GM20000 (cell line): ENCODE measurements at places on chromosomes 13 and 19.

DNA sequence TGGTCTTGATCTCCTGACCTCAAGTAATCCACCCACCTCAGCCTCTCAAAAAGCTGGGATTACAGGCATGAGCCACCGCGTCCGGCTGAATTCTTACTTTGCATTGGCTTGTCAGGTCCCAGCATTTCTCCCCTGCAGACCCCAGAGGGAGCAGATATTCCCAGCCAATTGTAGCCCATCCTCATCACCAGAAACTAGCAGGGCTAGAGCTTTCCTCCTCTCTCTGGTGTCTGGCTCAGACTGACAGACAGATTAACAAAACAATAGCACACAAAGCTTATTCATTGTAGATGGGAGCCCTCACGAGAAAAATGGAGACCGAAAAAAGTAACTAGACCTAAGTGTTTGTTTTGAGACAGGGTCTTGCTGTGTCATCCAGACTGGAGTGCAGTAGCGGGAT lies 7.5 kb upstream of the MPV17L2 start:
- no peak for DNase-seq

DNA sequence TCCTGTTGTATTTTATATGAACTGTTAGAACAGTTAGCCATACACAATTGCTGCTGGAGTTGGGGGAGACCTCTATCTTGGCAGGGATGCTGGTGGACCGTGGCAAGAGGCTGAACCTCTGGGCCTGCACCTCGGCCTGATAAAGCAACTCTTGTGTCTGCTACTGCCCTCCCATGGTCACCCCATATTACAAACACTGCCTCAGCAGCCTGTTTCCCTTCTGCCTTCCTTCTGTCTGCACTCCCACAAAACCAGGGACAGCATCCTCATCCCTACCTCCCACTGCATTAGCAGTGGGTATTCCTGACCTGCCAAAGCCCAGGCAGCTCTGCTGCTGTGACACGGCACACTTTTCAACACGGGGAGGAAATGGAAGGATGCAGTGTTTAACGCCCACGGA lies 456.4 kb downstream of the FGF14 start:
- DNase-seq: no peak

DNA sequence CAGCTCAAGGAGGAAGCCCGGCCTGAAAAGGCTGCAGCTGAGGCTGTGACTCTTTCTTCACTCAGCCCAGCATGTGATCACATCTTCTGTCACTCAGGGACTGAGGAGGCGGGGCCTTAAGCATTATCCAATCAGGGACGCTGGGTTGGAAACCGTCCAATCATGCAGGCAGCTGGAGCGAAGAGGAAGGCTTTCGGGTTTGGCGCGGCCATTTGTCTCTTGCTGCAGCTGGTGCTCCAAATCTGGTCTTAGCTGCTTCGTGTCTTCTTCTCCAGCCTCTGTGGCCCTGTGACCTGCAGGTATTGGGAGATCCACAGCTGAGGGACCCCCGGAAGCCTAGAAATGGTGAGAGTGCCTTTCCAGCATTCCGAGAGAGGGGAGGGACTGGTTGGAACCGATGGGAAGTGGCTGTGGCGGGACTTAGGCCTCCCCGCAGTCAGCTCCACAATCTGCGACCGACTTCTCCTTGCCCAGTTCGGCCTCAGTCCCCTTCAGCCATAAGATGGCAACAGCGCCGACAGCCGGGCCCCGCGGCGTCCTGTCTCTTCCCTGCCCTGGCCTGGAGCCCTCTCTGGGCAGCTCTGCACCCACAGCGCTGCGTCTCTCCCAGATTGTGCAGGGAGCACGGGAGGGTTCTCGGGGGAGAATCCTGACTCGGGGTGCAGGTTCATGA lies at the start of gene ZNF90:
Gene ZNF90 (plus strand): TSS at position 210 of the 673 bp plus-strand sequence. CDS start 133 bp downstream, at position 343.
- DNase-seq: peak; percentile 77

GRCh38 chr13:87999788-88000187 lies 328.6 kb downstream of the SLITRK5 start:
- no peak for DNase-seq

- DNase-seq: no peak
These were observed 13.5 kb downstream of the DPF1 start for GRCh38 chr19:38210458-38210987.

DNA sequence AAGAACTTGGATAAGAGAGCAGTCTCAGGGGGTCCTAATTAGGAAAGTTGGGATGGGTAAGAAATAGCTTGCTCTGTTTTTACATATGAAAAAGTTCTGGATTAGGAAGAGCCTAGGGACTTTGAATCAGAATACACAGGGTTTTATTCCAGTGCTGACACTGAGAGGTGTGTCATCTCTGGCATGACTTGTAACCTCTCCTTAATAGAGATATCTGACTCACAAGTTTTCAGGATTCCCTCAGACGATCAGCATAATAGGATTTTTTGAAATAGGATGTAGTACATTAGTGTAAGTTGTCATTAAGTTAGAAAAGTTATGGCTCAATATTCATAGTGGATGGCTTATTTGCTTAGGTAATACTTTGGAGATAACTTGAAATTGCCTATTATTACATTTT lies 555.2 kb upstream of the MIR17HG start:
- no peak for DNase-seq

GRCh38 chr13:43297967-43298678 lies 274.7 kb downstream of the DNAJC15 start:
- no peak for DNase-seq

GRCh38 chr13:39148513-39148961 lies 110.3 kb downstream of the NHLRC3 start:
- no peak for DNase-seq

DNA sequence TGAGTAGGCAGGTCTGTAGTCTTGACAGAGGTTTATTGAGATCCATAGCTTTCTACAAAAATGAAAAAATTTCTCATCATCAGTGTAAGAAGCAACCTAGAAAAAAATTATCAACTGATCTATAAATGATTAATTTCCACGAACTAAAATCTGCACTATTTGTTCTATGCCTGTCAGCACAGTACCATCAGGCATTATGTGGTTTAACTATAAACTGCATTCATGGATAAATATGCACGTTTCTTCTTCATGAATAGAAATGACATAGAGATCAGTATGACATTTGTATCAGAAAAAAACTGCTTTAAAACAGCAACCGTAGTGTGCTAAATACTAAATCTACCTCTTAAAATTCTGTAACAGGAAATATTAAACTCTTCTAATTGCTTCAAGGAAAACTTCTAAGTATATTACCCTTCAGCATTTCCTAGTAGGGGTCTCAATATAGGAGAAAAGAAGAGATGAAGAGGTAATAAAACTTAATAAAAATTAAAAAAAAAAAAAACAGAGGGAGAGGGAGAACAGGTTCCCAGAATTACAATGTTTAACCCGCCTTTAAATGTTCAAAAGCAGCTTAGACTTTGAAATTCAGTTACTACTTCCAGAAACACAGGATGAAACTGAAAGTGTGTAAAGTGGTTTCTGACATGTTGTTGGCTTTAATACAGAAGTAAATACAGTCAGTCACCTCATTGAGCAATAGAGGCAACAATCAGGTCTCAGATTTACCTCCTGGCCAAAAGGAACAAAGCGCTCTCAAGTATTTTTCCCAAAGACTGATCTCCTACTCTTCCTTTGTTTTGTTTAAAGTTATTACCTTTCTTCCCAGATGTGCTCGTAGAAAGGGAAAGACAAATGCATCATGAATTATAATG lies 144.4 kb downstream of the DIAPH3 start:
- DNase-seq: peak; percentile 14

DNA sequence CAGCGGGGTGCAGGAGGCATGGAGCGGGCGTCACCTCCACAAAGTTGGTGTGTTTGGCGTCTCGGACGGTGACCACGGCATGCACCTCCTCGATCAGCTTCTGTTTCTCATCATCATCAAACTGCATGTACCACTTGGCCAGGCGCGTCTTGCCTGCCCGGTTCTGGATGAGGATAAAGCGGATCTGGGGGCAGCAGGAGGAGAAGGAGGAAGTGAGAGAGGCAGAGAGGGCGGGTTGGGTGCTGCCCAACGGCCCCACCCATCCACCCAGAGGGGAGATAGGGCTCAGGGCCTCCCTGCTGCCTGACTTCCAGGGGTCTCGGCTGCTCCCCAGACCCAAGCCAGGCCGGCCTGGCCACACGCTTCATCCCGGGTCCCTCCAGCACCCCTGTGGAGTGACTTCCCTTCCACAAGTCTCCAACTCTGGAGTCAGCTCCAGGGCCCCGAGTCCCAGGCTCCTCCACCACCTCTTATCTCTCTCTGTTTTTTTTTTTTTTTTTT lies 4.6 kb downstream of the AP2S1 start:
- no peak for DNase-seq

GRCh38 chr13:83121896-83122295 lies 760.4 kb downstream of the SLITRK1 start:
- no peak for DNase-seq

DNA sequence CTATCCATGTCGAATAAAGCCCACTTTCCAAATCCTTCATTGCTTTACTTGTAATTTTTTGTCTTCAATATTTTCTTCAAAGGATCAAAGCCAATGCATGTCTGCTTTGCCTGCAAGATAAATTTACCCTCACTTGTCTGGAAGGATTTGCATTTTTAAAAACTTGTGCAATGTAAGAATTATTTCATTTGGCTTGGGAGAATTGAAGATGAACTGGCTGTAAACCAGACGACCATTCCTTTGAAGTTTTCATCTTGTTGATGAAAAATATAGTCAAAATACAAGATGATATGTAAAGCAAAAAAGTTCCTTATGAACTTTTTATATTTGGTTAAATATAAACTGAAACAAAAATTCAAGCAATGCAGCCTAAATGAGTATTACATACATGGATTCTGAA lies 225.0 kb downstream of the SLITRK1 start:
- DNase-seq: no peak

- no peak for DNase-seq
These were observed 438.3 kb downstream of the RFC3 start for GRCh38 chr13:34256236-34256635.

- DNase-seq: no peak
These were observed 248.1 kb downstream of the HS6ST3 start for GRCh38 chr13:96338030-96338429.

- peak; percentile 59 for DNase-seq
These were observed 19.2 kb upstream of the ZC3H13 start for GRCh38 chr13:46071590-46072249.

DNA sequence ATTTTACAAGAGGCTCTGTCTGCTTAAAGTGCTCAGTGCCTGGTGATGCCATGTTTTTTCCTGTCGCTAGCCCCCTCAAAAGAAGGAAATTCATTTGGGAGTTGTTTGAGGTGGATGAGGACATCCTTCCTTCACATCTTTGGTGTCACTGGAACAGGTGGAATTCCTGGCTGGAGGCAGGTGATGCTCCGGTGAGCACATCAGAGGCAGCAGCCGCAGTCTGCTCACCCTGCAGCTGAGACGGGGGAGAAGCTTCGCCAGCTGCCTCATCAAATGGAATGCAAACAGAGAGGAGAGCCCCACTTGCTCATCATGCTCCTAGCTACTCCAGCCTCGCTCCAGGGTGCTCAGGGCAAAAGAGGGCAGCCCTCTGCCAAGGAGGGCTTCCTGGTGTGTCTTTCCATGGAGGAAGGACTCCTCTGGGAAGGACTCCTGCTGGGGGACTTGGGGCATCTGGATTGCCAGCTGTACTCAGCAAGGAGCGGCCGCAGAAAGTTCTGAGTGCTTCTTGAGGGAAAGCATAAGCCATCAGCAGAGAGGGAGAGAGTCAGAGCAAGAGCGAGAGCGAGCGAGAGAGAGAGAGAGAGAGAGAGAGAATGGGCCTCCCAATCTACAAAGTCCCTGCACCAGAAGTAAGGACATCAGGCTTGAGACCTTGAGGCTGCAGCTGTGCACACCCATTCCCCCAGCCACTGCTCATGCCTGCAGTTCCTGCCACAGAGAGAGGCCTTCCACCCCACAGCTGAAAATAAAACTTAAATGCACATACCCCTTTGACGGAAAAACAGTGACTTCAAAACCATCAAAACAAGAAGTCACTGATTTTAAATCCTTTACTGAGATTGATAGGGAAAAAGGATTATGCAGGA lies 74.3 kb upstream of the UBL3 start:
- DNase-seq: no peak

GRCh38 chr13:76231522-76232167 lies 595.5 kb downstream of the LMO7 start:
- no peak for DNase-seq

GRCh38 chr13:60001889-60002288 lies 161.8 kb downstream of the DIAPH3 start:
- DNase-seq: no peak

DNA sequence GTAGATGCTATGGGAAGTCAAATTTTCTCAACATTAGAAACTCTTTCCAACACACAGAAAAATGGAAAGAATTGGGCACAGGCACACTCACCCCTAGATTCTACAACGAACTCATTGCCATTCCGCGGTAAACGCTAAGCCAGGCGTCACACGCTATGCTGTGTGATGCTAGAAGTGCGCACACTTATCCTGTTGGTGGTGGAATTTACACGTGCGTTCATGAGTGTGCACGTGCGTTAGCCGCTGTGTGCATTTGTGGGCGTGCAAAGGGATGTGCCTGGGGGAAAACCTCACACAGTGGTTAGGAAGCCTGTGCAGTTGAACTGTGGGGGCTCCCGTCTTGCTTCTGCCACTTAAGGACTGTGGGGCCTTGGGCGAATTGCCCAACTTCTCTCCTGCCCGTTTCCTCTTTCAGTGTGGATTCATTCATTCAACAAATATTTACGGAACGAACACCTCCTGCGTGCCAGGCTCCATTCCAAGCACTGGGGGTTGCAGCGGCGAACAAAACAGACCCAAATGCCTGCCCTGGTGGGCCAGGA lies 7.7 kb downstream of the NFILZ start:
- DNase-seq: no peak

DNA sequence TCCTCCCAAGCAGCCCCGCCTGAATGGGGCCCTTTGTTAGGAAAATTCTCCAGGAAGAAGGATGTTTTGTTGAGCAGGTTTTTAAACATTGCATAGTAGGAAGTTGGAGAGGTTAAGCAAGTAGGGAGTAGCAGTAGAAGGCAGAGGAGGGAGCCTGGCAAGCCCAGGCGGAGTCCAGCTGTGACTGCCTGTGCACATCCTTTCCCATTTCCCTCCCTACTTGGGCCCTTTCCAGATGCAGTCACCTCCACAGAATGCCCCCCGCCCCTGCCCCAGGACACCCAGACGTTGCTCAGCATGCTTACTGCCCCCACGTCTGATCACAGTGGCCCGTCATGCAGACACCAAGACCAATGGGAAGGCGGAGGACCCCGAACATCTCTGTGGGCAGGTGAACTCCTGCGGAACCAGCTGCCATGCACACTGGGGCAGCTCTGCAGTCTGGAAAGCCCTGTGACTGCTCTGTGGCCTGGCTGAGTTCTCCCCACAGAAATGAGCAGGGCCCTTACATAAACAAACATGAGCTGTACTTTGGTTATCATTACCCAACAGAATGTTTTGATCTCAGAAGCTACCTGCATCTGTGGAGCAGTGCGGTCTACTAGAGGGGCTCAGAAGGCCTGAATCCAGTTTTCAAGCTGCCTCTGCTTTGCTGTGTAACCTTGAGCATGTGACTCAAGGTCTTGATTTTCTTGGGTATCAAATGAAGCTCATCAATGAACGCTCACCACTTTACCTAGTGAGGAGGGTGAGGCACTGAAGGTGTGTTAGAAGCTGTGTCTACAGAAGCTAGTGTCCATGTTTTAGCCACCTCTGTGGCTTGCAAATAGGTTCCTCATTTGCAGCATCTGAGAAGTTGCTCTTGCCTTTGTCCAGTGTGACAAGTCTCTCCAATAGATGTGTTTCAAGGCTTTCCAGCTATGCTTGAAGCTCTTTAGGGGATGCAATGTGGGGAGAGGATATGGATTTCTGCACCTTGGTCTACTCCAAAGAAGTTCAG lies 84.2 kb downstream of the TNFRSF19 start:
- DNase-seq: no peak
